GM13977 (cell line): ENCODE measurements at places on chromosomes 13 and 19.
A peak's percentile ranks its signal among the peaks of the same experiment; 100 is the strongest.

DNA sequence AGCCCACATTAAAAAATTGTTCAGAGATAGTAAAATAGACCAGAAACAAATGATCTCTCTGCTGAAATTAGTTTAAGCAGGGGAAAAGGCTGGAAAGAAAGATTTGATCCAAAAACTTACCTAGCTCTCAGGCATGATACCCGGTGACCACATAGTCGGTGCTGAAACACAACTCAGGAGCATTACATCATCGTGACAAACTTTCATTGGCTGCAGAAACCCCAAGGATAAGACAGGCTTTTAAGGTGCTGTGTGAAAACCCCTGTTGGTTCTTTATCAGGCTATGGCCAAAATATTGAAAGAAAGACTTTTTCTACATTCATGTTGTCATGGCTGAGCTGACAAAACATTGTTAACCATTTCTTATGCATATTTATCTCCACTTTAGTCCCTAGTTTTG, 171.7 kb upstream of the KLF12 start:
- DNase-seq, result no peak

DNA sequence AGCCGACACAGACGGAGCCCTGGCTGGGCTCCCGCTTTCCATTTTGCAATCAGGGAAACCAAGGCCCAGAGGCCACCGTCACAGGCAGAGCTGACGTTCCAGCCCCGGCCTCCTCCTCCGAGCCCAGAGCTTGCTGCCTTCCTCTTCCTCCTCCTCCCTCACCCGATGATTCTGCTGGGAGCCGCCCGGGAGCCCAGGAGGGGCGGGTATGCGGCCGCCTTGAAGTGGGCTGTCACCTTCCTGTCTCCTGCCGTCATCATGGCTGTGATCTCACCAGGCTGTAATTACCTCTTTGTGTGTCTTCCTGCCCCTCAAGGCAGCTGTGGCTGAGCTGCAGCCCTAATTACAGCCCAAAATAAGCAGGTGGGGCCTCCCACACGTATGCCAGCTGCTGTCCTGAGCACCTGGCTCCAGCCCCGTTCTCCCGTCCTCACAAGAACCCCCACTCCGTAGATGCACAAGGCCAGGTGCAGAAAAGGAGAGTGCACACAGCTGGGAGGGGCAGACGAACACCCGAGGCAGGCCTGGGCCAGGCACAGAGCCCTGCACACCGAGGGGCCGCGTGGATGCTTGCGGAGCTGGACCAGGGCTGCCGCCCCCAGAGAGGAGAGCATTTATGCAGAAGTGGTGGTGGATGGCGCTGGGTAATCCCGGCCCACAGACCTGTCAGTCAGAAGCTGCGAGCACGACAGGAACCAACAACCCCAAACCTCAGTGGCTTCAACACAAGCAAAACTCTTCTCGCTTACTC, 4.0 kb downstream of the TPGS1 start:
- DNase-seq, result peak; percentile 74

- DNase-seq, result no peak
Observed at GRCh38 chr13:49472186-49472585, 23.6 kb upstream of the PHF11 start.

- DNase-seq, result no peak
Observed at GRCh38 chr13:113939129-113939943, 34.5 kb downstream of the C13orf46 start.

DNA sequence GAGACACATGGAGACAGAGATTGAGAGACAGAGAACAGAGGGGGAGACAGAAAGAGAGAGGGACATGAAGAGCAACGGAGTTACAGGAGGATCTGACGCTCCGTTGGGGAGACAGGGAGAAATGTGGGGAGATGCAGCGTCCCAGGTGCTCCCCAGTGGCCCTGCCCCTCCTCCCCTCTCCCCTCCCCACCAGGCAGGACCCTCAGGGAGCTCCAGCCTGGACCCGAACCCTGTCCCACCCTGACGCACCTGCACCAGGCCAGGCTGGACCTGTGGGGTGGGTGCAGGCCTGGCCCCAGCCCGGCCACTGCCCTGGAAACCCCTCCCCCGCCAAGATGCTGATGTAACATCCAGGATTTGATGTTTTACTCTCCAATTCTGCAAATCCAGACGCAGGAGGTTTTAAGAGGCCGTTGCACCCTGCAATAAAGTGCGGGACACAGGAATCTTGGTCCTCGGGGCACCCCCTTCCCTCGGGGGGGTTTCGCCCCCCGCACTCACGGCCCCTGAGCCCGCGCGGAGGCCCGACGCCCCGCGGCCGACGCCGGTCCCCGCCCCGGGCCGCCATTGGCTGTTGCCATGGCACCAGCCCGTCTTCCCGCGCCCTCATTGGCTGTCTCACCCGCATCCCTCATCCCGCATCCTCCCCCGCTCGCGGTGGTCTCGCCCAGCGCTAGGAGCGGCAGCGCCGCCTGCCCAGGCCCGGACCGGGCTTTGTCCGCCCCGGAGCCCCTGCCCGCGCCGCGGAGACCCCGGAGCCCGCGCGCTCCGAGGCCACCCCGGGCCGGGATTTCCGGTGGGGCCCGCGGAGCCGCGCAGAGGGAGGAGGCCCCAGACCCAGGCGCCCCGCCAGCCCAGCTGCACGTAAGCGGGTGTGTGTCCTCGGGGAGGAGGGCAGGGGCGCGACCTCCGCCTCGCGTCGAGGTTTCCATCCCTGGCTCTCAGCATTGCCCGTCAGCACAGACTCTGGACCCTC, at the start of gene APC2:
Gene APC2 (plus strand): TSS at position 655 of the 976 bp plus-strand sequence. CDS start 2,881 bp downstream, outside the sequence.
- DNase-seq, result peak; percentile 83

DNA sequence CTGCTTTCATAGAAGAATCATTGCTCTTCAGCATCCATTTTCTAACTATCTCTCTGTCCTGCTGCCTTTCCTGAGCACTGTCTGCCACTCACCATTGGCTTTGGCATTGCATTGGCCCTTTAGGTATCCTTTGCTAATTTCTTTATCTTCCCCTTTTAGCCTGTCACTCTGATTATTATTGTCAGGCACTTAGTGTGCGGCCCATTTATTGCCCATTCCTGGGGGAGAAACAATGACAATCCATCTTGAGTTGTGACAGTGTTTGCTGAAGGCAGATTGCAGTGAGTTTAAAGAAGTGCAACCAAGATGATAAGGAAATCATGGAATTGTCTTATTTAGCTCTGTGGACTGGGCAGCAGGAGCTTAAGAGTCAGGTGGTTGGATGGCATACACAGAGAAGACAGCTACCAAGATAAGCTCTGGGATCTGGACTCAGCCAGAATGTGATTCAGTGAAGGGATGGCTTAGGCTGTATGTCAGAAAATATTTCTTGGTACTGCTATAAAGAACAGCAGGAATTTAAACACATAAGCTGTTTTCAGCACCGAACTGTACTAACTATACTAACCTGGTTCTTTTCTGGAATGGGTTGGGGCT, 25.3 kb downstream of the B3GLCT start:
- no peak for DNase-seq

- peak; percentile 71 for DNase-seq
Observed at GRCh38 chr13:45718063-45718462, 15.9 kb downstream of the CBY2 start.

DNA sequence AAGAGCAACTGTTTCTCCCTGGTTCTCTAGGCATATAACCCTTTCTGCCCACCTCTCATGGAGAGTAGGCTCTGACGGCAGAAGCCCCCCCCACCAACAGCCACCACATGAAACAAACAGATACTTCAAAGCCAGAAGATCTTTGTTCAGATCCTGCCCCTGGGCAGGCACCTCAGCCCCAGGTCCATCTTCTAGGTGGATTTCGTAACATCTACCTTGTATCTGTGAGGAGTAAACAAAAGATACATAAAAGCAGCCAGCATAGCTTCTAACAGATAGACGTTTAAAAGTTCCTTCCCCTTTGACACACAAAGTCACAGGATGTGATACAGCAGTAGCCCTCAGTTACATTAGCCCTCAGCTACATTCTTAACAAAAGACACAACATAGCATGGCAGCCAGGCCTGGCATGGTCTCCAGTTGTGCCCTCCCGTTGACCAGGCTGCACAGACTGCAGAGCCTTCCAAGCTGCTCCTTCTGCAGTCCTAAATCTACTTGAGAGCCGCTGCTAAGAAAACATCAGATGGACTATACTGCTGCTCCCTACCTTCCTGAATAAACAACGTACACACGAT, 35.4 kb downstream of the BRD4 start:
- no peak for DNase-seq

DNA sequence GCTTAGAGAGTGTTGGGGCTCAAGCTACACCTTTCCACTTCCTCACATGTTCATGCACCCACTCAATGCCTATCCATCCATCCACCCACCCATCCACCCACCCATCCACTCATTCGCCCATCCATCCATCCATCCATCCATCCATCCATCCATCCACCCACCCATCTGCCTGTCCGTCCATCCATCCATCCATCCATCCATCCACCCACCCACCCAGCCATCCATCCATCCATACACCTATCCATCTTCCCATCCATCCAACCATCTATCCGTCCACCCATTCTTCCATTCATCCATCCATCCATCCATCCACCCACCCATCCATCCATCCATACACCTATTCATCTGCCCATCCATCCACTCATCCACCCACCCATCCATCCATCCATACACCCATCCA, 13.1 kb upstream of the HOMER3 start:
- no peak for DNase-seq

GRCh38 chr13:74986609-74987008, 495.4 kb downstream of the TBC1D4 start:
- DNase-seq, result no peak

GRCh38 chr19:35648017-35648961, at the start of gene COX6B1:
Gene COX6B1, plus strand, starts transcription at chr19:35648323. Its CDS starts 2,921 bp downstream, at chr19:35651244.
- DNase-seq, result peak; percentile 96

GRCh38 chr19:10986301-10987127, 25.7 kb downstream of the SMARCA4 start:
- DNase-seq, result no peak

DNA sequence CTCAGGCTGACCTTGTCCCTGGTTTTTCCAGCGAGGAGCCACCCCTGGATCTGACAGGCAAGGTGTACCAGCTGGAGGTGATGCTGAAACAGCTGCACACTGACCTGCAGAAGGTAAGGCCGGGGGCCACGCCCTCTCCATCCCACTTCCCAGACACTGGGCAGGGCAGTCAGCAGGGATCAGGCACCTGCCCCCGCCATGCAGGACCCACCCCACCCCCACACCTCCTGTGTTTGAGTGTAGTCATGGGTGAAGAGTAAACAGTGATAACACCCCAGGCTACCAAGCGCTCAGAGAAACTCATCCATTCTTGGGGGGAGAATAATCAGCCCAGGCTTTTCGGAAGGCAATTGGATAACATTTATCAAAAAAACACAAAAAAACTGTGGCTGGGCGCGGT, 19.9 kb downstream of the DPF1 start:
- no peak for DNase-seq

DNA sequence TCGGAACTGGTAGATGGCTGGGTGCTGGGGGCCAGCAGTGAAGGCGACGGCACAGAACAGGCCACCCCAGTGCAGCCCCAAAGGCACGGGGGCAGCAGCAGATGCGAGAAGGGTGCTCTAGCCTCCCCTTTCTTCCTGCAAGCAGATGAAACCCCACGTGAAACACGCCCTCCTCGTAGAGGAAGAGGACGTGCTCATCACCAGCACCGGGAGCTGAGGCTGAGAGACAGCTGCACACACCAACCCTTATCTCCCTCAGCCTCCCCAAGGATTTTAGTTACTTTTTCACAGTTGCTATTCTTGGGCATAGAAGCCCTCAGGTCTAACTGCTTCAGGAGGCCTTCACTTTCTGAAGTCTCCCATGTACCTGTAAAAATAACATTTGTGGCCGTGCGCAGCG, 11.9 kb downstream of the ZNF787 start:
- DNase-seq, result no peak

DNA sequence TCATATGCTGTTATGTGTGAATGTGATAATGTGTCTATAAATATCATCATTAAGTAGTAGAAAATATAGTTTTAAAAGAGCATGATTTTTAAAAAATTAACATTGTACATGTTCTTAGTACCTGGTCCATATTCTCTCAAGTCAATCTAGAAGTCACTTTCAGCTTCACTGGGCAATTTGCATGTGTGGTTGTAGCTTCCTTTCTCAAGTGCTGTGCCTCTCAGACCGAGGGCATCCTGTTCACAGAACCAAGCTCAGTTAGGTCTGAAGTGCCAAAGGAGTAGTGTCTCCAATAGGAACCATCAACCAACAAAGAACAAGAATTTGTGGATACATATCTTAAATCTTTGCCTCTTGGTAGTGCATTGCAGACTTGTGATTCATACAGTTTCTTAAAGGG, 541.8 kb upstream of the SLC10A2 start:
- no peak for DNase-seq

GRCh38 chr19:50795664-50796073, 5.5 kb downstream of the ACP4 start:
- no peak for DNase-seq

- DNase-seq, result no peak
Observed at GRCh38 chr19:15248648-15249527, 16.6 kb upstream of the EPHX3 start.
